A549 treated with DMSO at 1 μM for 4 hours (cell line): ENCODE measurements at places on chromosomes 2 and 18. TPM values are rescaled to one million over a fixed set of nuclear protein-coding genes. Genes with fewer than 3 reads are reported as not detected.

MSTN gene
- total RNA-seq = 0.02 TPM in 1 of 5 replicates, not detected in the others

ARHGAP28 gene
- total RNA-seq = 0.03 to 0.37 TPM (median 0.09 TPM) in 5 replicates

CASP8 gene
- 31.5 to 39.4 TPM (median 35.5 TPM) in 5 replicates for total RNA-seq

TPO gene
- total RNA-seq = 0.07 to 0.13 TPM (median 0.10 TPM) in 4 of 5 replicates, not detected in the other

UGT1A1 gene
- total RNA-seq = 0.68 to 0.96 TPM (median 0.88 TPM) in 5 replicates

CPLX4 gene
- total RNA-seq = not detected in 5 replicates

ERFE gene
- 6.3 to 8.3 TPM (median 7.7 TPM) in 5 replicates for total RNA-seq

CXCR1 gene
- total RNA-seq = not detected in 5 replicates

EFHD1 gene
- 1.6 to 2.6 TPM (median 1.9 TPM) in 5 replicates for total RNA-seq

MYO7B gene
- 0.11 to 0.17 TPM (median 0.14 TPM) in 5 replicates for total RNA-seq
